Calu3 (cell line): ENCODE measurements at places on chromosomes 7 and 10. TPM values are rescaled to one million over a fixed set of nuclear protein-coding genes. Genes with fewer than 3 reads are reported as not detected.

ZNF853 gene
- 10.1 and 11.4 TPM in 2 replicates for total RNA-seq

DYDC1 gene
- total RNA-seq, result not detected in 2 replicates

DNA sequence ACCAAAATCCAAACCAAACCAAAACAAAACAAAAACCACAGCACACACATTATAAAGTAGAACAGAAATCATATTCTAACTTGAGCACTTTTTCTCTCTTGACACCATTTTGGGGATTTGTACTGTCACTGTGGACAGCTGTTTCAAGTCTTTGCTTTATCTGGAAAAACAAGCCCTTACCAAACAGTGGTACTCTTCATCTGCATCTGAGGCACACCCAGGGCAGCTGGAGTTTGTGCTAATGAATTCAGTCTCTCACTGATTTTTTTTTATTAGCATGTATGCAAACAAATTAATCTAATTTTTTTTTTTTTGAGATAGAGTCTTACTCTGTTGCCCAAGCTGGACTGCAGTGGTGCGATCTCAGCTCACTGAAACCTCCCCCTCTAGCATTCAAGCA, 171.4 kb downstream of the RAPGEF5 start:
- DNase-seq, result no peak

GRCh38 chr10:4191894-4192293, 406.9 kb upstream of the KLF6 start:
- DNase-seq, result no peak

SPDYE5 gene
- total RNA-seq, result not detected in 2 replicates

- DNase-seq, result peak; percentile 74
Measured at GRCh38 chr10:29841724-29842649, 207.2 kb upstream of the SVIL start.

- peak; percentile 73 for DNase-seq
Measured at GRCh38 chr10:116742367-116743265, at the start of gene HSPA12A. Gene HSPA12A (minus strand): TSS chr10:116742566. CDS start chr10:116742469, 97 bp downstream.

SLC26A4 gene
- total RNA-seq, result 0.09 TPM in 1 of 2 replicates, not detected in the other

KCNMA1 gene
- total RNA-seq, result 0.45 and 0.59 TPM in 2 replicates

DNA sequence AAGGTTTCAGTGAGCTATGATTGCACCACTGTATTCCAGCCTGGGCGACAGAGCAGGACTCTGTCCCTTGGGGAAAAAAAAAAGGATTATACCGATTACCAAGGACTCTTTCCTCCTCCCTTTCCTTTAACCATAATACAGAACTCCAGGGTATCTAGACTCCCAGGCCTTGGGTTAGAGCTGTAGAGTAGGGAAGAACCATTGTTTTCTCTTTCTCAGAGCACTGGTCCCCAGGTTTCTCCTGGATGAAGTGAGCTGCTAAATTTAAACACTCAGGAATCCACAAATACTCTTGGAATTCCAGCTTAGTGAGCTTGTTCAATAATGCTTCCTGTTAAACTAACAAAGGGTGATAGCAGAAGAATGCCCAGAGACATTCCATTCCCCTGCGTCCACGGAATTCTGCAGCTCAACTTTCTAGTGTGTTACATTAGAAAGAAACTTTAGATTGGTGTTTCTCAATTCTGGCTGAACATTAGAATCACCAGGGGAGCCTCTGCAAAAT, 14.6 kb upstream of the RPEL1 start:
- DNase-seq, result peak; percentile 41

DNA sequence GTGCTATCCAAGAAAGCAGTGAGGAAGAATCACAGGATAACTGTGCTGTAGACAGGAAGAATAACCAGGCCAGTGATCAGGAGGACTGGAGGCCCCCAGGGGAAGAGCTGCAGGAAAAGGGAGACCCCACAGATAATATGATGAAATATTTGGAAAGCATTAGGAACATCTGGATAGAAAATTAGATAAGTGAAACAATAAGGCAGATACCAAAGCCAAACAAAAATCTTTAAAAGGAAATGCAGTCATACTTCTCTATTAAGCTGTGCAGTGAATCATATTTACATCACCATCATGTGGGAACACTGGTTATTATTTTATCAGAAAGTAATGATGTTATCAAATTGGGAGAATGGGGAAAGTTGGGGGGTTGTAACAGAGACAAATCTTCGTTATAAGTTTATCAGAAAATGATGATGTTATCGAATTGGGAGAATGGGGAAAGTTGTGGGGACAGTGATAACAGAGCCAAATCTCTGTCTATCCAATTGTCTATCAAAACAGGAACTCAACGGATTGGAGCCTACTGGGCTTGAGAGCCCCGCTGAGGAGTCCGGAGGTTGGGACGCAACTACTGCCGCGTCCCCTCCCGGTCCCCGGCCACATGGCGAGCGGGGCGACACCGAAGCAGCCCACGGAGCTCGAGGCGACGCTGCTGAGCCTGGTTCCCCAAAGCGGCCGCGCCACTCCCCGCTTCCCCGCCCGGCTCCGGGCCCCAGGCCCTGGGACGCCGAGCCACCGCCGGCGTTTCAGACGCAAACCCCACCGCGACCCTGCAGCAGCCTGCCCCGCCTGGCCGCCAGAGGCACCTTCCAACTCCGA, 14.0 kb upstream of the RALA start:
- peak; percentile 64 for DNase-seq

DNA sequence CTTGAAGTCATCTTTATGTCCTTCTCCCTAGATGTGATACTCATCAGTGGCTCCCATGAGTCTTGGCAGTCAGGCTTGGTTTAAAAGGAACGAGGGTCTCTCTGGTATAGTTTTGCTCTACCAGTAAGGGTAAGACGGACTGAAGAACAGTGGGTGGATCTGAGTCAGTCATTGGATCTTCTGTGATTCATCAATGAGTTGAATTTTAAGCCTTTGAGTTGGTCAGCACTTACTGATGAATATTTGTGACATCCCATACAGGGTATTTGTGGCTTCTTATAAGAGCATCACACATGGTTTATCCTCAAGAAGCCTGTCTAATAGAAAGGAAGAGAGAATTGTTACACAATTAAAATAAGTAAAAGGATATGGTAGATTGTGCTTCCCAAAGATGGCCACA, 87.3 kb upstream of the NAMPT start:
- DNase-seq, result no peak

MKX gene
- 1.5 and 2.3 TPM in 2 replicates for total RNA-seq

TPK1 gene
- total RNA-seq, result 11.2 and 13.2 TPM in 2 replicates

- no peak for DNase-seq
Measured at GRCh38 chr10:33799944-33800323, 465.5 kb upstream of the NRP1 start.

ATRNL1 gene
- 4.0 and 8.8 TPM in 2 replicates for total RNA-seq

DNA sequence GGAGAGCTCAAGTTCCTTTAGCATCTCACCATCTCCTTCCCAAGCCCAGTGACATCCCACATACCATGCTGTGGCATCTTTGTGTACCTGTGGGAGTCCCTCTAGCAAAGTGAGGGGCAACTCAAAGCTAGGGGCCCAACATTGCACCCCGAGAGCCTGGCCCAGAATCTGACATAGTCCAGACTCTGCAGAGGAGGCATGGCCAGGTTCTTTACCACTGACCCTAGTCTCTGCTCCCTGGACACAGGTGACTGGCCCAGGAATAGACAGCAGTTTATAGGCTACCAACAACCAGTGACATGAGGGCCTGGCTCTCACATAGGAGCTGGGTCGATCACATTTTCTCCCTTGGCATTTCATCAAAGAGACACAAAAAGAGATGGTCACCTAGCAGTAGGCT, 444.0 kb upstream of the ZMIZ1 start:
- no peak for DNase-seq

DNA sequence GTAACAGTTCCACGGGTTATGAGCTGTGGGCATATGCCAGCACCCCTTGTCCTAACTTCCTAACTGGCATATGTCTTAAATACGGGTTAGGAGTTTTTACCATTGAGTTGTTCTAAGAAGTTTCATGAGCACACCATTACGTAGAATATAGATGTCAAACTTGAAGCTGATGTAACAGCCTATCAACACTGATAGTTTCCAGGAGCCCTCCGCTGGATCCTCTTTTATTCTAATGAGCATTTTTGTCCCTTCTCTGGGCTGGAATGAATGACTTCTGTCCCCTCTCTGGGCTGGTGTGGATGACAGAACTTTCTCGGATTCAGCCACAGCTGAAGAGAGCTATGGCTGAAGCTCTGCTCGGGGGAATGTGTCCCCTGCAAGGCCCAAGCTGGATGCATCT, 256.3 kb downstream of the SORCS1 start:
- DNase-seq, result no peak

DNA sequence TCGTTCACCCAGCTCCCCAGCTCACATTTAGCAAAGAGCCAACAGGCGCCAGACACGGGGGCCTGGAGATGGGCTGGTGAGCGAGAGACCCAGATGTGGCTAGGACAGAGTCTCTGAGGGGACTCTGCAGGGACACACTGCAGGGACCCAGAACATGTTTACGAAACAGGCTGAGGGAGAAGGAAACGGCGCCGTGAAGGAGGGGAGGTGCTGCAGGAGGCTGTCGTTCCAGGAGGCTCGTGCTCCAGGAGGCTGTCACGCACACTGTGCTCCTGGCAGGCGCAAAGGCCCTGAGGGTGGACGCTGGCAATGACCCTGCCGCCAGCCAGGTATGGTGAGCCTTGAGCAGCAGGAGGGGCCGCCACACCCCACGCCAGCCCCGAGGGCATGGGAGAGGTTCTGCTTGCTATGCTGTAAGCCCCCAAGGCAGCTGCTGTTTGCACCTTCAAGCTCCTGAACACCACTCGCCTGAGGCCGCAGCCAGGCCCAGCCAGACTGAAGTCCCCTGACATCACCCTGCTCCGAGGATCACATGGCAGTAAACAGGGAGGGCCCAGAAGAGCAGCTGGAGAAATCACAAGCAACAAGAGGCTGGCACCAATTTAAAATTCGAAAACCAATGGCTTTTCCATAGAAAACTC, 27.3 kb downstream of the ADAP1 start:
- peak; percentile 89 for DNase-seq

MOGAT3 gene
- total RNA-seq, result not detected in 2 replicates

DNA sequence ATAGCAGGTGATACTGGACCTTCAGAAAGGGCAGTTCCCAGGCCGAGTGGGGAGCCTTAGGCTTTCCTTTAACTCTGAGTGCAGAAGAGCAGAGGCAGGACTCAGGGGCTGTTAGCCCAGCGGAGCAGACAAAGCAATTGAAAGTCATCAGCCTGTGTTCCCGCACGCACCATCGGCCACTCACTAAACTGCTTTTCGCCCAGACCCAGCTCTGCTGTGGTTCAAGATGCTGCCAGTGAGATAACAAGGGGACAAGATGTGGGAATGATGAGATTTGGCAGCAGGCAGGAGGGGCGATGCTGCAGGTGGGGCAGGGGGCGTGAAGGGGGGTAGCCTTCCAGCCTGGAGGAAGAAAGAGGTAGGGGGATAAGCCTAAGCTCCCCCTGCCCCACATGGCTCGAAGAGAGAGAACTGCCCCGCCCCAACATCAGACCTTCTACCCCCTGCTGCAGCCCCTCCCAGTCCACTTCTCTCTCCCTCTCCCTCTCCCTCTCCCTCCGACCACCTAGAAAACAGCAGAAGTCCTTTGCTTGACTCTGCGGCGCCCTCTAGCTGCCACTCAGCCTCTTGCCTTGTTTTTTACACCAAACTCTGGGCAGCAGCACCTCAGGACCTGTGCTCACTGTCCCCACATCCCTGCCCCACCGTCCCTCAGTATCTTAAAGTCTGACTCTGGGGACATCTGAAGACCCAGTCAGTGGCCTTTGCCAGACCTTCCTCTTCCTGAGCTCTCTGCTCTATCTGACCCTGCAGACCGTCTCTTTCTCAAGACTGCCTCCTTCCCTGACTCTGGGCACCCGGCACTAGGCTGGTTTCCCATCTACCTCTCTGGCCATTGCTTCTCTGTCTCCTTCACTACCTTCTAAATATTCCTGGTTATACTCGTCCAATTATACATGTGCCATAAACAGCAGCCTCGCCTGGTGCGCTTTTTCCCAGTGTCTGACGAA, 110.5 kb downstream of the C10orf105 start:
- DNase-seq, result peak; percentile 80

DNA sequence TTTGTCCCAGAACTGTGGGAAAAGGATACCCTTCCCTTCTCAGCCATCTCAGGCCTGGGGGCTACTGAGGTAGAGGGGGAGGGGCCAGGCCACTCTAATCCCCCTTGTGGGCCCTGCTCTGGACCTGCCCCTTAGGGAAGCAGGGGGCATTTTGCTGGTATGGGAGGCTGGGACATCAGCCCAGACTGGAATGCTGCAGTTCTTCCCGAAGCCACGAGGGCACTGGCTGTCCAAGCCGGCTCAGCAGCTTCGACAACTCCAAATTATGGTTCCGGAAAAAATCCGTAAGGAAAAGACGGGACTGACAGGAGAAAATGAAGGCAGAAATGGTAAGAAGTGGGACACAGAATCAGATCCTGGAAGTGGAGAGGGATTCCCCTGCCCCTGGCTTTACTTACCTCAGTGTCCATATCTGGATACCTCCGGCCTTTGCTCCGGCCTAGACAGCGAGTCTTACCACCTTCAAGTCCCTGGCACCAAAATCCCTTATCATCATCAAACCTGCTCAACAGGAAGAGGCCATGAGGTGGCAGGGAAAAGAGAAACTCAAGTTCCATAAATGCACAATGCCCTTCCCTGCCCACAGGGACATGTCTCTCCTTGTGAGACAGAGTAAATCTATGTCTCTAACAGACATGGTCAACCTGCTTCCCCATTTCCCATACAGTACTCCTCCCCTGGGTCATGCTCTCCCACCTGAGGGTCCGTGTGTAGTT, 9.0 kb downstream of the NDST2 start:
- DNase-seq, result no peak

GRCh38 chr7:156100086-156100485, 287.8 kb upstream of the SHH start:
- no peak for DNase-seq

DNA sequence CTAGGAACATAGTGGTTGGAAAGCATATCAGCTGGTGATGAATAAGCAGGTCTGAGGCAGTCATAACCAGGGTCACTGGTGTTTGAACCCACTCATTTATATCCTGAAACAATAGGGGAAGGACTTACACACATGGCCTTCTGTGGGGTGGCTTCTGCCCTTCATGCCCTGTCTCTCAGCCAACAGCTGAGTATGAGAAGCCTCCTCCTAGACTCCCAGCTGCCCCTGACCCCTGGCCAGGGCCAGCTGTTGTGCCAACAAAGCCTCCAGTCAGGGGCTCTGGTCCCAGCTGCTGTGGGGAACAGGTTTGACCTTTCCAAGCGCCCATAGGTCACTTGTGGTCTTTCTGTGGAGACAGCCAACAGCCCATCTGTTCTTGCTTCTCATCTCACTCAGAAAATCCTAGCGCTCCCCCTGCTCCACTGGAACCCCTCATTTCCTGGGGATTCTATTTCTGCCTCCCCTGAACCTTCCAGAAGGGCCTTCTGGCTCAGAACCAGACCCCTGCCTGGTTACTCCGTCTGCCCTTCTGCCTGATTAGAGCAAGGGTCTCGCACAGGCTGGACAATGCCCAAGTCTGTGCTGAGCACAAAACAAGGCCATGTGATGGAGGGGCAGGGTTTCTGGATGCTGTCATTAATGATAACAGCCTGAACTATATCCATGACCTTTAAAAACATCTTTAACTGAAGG, 9.7 kb upstream of the PURB start:
- DNase-seq, result no peak

GRCh38 chr10:6583447-6583846, 3.4 kb upstream of the PRKCQ start:
- DNase-seq, result no peak

NEUROG3 gene
- total RNA-seq, result not detected in 2 replicates

CYP2C9 gene
- 4.9 and 7.8 TPM in 2 replicates for total RNA-seq
